ENCODE measurements at places on chromosomes 13 and 19.

GRCh38 chr13:43883631-43884030, 3.9 kb downstream of the LACC1 start:
- DNase-seq, result no peak

DNA sequence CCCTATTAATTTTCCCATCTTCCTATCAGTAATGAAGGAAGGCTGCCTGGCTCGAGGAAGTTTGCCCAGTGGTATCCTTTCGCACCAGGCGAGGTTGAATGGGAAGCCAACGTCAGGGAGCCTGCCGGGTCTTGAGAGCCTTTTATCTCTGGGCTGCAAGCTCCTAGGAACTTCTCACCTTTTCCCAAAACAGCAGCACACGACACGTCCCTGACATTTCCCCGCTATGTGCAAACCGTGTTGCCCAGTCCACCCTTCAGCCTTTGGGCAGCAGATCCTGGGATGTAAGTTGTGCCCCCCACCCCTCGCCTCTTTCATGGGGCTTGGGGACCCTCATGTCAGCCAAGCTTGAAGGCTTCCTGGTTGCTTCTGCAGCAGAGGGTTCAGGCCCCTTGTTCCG, 179.1 kb downstream of the ZNF536 start:
- DNase-seq, result no peak

DNA sequence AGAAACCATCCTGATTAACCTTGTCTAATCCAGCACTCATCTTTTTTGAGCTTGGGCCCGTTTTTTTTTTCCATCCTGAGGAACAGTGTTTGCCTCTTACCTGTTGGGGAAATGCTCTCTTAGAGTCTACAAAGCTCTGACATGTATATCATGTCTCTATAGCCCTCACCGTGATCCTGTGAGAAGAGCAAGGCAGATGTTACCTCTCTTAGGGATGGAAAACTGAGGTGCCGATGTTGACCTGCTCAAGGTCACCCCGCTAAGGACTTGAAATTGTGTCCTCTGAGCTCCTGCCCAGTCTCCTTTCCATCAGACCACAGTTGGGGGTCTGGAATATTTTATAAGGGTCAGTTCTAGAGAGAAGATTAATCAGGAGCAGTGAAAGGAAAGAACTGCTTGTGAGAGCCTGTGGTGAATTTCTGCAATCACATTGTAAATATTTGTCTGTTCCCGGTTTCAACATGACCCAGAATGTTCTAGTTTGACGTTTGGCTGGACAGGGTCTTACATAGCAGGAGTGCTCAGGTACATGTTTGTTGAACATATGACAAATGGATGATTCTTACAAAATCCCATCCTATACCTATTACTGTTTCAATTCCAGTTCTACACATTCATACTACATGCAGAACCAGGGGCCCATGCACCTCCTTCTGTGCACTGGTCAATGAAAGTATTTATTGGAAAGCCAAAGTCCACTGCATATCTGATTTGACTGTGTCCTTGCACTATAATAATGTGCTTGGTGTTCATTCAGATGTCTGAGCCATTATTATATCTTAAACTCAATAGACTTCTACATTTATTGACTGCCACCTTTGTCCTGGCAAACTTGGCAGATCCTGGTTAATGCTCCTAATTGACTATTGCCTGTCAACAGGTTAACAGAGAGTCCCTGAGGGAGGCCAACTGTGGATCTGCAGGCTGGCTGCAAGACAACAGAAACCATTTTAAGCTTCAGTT, 12.1 kb downstream of the SLC25A15 start:
- DNase-seq, result no peak

GRCh38 chr13:64869539-64869938, 2360.6 kb downstream of the PCDH9 start:
- DNase-seq, result no peak

DNA sequence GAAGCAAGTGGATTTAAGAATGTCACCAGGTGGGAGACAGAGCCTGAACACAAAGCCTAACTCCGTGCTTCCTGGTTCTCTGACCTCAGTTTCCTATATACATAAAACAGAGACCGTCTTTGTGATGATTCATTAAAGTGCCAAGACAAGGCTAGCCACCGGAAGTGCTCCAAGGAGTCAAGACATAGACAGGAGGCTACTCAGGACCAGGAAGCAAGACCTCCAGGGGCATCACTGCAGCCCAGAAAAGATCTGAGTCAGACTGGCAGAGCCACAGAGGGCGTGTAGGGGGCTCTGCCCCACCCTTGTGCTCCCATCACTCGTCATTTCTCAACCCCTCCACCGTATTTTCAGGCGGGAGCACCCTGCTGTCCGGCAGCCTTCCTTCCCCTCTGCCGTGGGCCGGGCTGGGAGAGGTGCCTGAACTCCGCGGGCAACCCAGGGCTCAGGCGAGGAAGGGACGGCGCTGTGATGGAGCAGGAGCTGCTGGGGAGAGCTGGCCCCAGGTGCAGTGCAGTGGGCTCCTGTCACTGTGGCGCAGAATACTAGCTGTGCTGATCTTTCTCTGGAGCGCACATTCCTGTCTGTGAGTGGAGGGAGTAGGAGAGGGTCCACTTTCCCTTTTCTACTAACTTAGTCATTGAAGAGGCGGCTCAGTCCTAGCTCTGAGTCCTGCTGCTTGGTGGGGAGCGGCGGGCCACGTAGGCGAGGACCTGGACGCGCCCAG, 134.7 kb upstream of the GPR12 start:
- no peak for DNase-seq

DNA sequence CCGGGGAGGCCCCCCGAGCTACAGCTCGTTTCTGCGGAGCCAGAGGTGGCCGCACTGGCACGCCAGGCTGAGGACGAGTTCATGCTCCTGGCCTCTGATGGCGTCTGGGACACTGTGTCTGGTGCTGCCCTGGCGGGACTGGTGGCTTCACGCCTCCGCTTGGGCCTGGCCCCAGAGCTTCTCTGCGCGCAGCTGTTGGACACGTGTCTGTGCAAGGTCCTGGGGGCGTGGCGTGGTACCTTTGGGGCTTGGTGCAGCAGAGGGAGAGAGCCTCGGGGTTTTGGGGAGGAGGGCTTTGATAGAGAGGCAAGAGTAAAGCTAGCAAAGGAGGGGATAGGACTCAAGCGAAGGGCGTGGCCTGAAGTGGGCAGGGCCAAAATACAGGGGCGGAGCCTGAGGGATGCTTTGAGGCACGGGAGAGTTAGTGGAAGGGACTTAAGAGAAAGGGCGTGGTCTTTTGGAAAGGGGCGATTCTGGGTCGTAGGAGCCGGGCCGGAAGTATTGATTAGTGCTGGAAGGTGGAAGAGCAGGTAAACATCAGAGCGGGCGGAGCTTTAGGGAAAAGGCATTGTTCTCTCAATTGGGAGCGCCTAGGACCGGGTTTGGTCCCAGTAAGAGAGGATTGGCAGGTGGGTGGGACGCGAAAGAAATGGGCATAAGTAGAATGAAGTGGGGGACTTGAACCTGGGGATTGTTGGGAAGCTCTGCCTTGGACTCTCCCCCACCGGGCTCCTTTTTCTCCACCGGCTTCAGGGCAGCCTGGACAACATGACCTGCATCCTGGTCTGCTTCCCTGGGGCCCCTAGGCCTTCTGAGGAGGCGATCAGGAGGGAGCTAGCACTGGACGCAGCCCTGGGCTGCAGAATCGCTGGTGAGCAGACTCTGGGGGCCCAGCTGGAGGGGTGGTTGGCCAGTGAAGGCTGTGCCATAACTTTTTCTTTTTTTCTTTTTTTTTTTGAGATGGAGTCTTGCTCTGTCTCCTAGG, 1.2 kb downstream of the PPM1N start:
- peak; percentile 81 for DNase-seq

DNA sequence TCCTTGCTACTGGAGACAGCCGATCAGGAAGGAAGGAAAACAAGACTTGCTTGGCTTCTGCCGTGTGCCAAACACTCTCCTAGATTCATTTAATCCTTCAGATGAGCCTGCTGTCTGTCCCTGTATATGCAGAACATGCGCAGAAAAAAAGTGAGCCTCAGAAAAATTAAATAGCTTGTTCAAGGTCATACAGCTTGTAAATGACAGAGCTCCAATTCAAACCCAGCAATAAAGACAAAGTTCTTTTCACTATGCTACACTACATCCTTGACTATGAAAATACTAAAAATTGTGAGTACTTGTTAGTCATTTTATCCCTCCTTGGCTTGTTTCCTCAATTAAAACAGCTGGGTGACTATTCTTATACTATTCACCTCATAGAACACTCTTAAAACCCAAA, 121.4 kb downstream of the KCNRG start:
- DNase-seq, result no peak

DNA sequence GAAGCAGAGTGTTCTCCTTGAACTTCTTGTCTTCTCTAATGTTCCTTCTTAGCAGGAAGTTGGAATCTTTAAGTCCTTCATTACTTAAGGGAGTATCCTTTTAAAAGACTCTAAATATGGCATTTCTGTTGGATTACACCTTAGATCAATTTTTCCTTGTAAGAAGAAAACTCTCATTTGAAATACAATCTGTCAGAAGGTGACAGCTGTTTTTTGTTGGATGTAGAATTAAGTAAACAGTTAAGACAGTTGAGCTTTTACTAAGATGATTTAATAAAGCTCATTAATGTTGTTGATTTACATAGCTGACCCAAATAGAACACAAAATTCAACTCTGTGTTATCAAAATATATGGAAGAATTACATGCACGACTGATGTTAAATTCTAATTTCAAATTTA, 16.7 kb upstream of the MBNL2 start:
- no peak for DNase-seq

- DNase-seq, result no peak
Observed at GRCh38 chr13:46571909-46572595, 19.1 kb downstream of the LRCH1 start.

- DNase-seq, result no peak
Observed at GRCh38 chr19:49911381-49912145, 14.9 kb upstream of the IL4I1 start.

Measured in NT2/D1 (cell line).